ENCODE measurements at places on chromosomes 4 and X.

DNA sequence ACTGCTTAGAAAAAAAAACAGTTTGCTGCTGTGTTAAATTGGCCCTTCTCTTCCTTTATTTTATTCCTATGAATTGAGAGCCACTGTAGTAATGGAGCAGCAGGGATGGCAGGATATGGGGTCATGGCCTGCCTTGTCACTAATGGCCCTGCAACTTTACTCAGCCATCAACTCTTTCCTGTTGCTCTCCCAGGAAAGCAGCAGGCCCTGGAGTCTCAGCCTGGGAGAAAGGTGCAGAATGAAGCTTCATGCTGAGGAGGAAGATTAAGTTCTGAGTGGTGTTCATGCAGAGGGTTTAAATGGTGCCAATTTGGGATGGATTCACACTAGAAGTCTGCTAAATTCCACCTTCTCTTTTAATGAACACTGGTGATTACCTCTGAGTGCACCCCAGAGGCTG, 285.6 kb downstream of the GPAT3 start:
- no peak for DNase-seq

- DNase-seq: no peak
These were observed 170.4 kb upstream of the TET2 start for GRCh38 chr4:104976262-104976661.

DNA sequence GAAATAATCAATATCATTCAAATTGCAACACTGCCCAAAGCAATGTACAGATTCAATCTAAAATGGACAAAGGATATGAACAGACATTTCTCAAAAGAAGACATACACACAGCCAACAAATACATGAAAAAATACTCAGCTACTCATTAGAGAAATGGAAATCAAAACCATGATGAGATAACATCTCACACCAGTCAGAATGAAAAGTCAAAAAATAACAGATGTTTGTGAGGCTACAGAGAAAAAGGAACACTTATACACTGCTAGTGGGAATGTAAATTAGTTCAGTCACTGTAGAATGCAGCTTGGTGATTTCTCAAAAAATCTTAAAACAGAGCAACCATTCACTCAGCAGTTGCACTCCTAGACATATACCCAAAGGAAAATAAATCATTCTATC, 205.2 kb downstream of the DKK2 start:
- no peak for DNase-seq

GRCh38 chrX:105190252-105190853, 30.1 kb downstream of the TEX13A start:
- peak; percentile 65 for DNase-seq

GRCh38 chrX:151973851-151974335, 583 bp downstream of the GABRE start:
- DNase-seq: peak; percentile 35

- DNase-seq: no peak
These were observed 417.1 kb upstream of the GALNT7 start for GRCh38 chr4:172751550-172751949.

GRCh38 chr4:2406406-2406805, 12.0 kb downstream of the ZFYVE28 start:
- no peak for DNase-seq

DNA sequence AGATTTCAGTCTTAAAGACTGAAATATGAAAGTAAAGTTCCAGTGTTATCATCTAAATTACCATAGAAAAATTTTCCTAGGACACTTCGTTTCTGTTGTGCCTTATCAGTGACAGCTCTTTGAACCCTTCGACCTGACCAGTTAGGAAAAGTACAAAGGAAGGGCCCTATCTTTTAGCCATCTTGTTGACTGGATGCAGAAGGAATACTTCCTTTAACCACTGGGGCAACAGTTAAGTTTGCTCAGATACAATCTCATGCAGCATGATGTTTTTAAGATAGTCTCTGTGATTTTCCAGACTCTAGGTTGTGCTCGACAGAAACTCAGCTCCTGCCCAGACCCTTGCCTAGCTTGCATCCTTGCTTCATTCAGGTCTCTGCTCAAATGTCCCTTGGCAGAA, 210.5 kb upstream of the RPS6KA3 start:
- DNase-seq: no peak

DNA sequence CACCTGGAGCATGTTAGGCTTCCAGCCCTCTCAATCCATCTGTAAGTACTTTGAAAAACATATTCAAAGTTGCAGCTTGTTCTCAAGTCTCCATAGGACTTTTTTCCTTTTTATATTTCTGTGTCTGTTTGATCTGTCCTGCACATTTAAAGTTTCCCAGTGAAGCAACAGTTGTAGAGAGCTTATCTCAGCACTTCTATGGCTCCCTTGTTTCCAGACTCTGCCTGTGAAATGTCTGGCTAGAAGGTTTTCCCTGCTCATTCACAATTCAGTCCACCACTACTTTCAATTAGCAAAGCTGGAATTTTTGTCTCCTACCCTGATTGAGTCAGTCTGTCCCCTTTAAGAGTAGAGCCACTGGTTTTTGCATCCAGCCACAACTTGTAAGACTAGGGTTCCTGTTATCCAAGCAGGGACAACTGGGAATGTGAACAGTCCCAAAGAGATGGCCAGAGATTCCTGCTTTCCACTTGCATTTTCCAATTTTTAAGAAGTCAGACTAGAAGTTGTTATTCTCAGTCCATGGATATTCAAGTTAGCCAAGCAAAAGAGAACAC, 116.1 kb downstream of the GASK1B start:
- no peak for DNase-seq

DNA sequence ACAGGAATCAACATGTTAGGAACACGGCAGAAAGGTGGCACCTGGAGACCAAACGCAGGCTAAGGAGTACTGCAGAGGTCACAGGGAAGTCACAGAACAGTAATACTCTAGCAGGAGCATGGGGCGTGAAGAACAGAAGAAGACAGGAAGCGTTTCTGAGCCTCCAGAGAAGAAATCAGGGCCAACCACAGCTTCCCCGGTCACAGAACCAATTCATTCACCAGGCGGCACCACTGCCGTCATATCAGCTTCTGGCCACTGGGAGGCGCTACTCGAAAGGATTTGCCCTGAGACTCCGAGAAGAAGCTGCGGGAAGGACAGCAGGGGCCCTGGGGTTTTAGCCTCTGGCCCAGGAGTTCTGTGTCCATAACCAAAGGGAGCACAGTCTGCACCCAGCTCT, 78.0 kb upstream of the DRD5 start:
- DNase-seq: peak; percentile 69

DNA sequence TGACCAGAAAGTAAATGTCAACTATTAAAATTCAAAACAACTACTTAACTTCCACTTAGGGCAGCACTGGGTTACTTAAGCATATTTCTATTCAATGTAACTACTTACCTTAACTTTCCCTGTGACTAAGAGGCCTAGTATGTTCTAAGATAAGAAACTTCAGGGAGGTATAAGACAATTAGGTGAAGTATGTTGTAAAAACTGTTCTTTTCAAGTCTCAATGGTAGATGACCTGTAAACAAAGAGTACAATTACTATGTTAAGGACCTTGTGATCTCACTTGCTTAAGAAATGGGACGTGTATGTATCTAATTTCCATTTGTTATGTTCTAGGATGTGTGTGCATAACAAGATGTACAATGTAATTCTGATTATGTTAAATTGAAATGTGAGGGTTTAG, 960.5 kb downstream of the CCSER1 start:
- no peak for DNase-seq

DNA sequence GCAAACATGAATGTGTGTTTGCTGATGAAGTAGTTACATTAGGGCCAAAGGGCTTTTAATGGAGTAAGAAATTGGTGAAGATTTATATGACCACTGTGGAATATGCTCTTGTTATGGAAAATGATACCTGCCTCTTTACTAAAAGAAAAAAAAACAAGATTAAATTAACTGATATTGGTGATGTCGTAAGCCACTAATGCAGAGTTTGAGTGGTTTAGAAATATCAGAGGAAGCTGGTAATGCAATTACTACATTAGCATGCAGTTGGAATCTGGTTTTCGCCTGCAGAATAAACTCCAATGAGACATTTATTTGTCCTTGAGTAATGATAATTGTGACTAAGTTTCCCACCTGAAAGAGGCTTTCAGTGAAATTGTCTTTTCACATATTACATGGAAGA, 597.9 kb downstream of the GALNTL6 start:
- DNase-seq: peak; percentile 45

GRCh38 chr4:84958434-84958833, 8.1 kb downstream of the WDFY3 start:
- no peak for DNase-seq

GRCh38 chrX:127764674-127765073, 287.5 kb downstream of the ACTRT1 start:
- no peak for DNase-seq

- no peak for DNase-seq
These were observed 80.5 kb downstream of the MID1IP1 start for GRCh38 chrX:38881727-38882126.

- no peak for DNase-seq
These were observed 226.7 kb downstream of the SNCA start for GRCh38 chr4:89610236-89610635.

DNA sequence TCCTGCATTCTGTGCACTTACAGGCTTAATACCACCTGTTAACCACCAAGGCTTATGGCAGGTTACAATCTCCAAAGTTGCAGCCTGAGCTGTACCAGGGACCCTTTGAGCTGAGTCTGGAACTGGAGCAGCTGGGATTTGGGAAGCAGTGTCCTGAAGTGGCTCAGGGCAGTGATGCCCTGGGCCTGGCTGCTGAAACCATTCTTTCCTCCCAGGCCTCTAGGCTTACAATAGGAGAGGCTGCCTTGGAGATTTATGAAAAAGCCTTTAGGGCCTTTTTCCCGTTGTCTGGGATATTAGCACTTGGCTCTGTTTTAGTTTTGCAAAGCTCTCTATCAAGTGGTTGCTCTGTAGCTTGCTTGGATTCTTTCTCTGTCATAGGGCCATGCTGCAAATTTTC, 154.3 kb upstream of the CASK start:
- no peak for DNase-seq

GRCh38 chrX:143869018-143869417, 14.9 kb upstream of the UBE2NL start:
- no peak for DNase-seq

DNA sequence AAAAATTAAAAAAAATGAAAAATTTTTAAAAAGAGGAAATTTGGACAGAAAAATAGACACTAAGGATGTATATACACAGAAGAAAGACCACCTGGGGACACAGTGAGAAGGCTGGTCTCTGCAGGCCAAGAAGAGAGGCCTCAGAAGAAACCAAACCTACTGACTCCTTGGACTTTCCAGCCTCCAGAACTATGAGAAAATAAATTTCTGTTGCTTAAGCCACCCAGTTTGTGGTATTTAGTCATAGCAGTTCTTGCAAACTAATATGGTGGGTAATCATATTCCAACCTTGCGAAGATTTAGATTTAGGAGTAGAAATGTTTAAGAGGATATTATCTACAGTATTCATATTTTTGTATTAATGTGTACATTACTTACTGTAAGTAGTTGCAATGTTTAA, 56.4 kb downstream of the COQ2 start:
- no peak for DNase-seq

DNA sequence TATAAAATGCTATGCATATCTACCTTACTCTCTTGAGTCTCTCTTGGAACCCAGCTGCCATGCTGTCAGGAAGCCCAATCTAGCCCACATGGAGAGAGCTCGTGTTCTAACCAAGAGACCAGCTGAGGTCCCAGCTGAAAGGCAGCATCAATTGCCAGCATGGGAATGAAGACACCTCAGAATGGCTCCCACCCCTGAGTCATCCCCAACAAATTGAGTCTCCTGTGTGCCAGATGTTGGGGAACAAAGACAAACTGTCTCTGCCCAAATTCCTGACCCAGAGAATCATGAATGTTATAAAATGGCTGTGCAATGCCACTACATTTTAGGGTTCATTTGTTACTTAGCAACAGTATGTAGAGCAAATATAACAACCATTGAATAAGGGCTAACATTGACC, 105.2 kb upstream of the STX18 start:
- no peak for DNase-seq

- peak; percentile 92 for DNase-seq
These were observed 139.6 kb downstream of the DCLK2 start for GRCh38 chr4:150217808-150218207.

- no peak for DNase-seq
These were observed 48.6 kb upstream of the TMEM164 start for GRCh38 chrX:109954333-109954732.

DNA sequence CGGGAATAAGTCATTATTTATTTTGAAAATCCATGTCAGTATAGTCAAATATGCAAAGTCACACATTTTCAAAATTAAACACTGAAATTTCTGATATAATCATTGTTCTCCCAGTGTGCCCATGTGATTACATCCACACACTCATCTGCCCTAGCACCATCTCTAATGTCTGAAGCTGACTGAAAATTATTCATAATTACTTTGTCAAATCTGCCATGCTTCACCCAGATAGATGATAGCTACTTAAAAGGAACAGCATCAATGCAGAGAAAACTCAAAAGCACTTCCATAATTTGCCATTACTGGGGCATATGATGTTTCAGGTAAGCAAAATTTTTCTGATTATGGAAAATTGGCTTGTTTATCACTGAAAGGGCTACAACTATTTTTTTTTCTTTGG, 1433.3 kb upstream of the IGFBP7 start:
- DNase-seq: no peak

DNA sequence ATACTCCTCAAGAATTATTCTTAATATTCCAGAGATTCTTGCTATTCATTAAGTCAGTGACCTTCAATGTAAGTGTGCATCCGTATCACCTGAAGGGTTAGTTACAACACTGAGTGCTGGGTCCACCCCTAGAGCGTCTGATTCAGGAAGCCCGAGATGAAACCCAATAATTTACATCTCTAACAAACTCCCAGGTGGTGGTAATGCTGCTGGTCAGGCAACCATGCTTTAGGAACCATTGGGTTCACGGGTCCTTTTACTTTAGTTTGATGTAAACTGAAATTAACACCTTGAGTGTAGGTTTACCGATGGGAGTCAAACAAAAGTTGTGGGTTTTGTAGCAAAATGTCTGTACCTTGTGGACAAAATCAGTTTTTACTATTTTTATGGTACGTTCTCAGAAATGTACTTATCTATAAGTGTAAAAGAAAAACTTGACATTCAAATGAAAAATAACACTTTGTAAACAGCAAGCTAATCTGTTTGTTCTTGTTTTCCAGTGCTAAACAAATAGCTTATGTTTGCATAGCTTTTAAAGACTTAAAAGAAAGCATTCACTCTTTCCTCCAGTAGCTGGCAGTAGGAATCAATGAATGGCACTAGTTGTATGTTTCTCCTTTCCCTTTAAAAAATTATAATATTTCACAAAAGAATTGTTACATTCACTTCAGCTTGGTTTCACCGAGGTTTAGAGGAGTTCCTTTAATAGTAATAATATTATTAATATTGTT, 32.7 kb downstream of the ACE2 start:
- peak; percentile 45 for DNase-seq

- DNase-seq: no peak
These were observed 492.0 kb upstream of the FTHL17 start for GRCh38 chrX:31563792-31564191.

DNA sequence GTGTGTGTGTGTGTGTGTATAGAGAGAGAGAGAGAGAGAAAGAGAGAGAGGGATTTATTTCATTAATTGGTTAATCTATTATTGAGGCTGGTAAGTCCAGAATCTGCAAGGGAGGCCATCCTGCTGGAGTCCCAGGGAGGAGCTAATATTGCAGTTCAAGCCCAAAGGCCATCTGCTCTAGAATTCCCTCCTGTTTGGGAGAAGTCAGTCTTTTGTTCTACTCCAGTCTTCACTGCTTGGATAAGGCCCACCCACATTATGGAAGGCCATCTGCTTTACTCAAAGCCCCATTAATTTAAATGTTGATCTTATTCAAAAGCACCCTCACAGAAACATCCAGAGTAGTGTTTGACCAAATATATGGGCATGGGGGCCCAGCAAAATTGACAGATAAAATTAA, 317.5 kb upstream of the RASGEF1B start:
- no peak for DNase-seq

All from NCI-H1417 (cell line).